ENCODE measurements at places on chromosomes 3 and 15. TPM values are rescaled to one million over a fixed set of nuclear protein-coding genes. Genes with fewer than 3 reads are reported as not detected.
A peak's percentile ranks its signal among the peaks of the same experiment; 100 is the strongest.

DNA sequence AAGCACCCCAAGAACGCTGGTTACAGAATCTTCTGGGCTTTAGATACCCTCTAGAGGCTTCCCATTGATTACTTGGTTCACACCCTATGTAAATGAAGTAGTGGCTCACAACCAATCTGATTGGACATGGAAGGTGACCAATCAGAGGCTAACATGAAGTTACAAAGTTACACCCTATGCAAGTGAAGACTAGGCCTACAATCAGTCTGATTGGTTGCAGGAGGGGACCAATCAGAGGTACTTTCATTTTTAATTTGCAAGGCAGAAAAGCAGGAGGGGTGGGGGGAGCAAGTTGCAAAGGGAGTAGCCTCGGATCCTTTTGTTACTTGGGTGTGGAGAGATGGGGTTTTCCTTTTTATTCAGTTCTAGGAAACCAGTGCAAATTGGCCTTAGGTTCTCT lies 11.1 kb upstream of the RTP2 start:
- DNase-seq = peak; percentile 68

GRCh38 chr3:193301433-193301832 lies 60.4 kb downstream of the PLAAT1 start:
- no peak for DNase-seq

SCG5 gene
- 0.44 TPM for total RNA-seq

SNRPN gene
- total RNA-seq = 96.4 TPM

CRTC3 gene
- 8.7 TPM for total RNA-seq

DNA sequence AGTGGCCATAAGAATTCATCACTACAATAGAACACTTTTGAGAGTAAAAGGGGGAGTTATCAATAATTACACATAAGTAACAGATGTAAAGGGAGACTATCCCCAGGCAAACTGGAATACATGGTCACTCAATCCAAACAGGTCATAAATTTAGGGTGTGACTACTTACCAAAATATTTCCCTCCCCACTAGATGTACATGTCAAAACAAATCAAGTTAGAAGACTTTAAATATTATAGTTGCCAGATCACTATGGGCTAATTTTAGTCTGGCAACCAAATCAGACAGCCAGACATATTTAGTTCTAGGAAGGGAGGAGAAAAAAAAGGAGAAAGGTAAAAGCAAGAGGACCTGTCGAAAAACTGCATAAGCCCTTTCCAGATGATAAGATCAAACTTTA lies 23.1 kb downstream of the SLC24A5 start:
- DNase-seq = no peak

DNA sequence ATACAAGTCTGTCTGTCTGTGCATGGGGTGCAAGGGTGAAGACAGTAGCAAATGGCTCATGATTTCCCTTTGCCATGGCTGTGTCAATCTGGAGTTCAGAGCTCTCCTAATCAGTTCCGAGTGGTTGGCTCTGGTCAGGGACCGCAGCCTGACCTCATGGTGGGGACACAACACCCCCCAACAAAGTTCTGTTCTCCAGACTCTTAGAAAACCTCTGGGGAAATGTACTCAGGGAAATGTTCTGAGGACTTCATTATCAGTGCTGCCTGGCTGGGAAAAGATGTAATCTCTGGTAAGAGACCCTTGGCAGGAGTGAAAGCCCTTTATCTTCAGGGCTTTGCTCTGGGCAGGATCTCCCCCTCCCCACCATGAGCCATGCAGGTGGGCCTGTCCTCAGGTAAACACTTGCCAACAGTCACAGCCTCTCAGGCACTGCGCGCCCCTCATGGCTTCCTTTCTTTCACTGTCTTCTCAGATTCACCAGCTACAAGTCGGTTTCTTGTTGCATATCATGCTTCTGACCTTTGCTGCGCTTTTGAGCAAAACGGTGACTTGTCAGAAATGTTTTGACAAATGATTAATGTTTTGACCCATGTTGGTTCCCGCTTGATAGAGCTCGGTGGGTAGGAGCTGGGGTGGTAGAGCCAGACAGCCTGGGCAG lies 95.5 kb downstream of the ST6GAL1 start:
- DNase-seq = no peak

DNA sequence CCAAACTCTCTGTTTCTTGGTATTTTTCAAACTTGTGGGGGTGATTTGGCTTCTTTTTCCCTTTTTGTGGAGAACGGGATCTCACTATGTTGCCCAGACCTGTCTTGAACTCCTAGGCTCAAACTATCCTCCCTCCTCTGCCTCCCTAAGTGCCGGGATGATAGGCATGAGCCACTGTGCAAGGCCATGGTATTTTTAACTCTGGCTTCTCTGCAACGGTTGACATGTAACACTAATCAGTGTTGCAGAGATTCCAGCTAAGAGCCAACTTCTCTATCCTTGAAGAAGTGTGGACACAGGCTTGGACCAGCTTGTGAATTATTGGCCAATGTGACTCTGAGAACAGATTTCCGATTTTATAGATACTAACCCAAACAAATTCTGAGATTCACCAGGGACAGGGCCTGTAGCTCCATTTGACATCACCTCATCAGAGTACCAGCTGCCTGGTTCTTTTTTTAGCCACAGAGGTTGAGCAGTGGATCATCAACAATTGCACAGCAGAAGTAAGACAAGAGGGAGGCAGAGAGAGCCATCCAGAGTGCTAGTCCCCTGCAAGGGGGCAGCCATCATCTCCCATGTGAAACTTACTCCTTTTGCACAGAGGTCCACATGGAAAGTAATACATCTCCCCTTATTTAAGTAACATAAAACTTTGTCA lies 98.1 kb upstream of the SYNPR start:
- DNase-seq = no peak

SEMA3G gene
- total RNA-seq = 30.5 TPM

- DNase-seq = peak; percentile 63
Observed at GRCh38 chr15:68730471-68730919, 90.2 kb downstream of the ANP32A start.

NEK10 gene
- total RNA-seq = 1.4 TPM

TRIM42 gene
- not detected for total RNA-seq

GRCh38 chr3:17891139-17891856 lies 148.9 kb upstream of the TBC1D5 start:
- no peak for DNase-seq

ZNF662 gene
- total RNA-seq = 1.8 TPM

TRA2B gene
- total RNA-seq = 137 TPM

LARP6 gene
- 7.1 TPM for total RNA-seq

TPRG1 gene
- total RNA-seq = under 0.01 TPM

DNA sequence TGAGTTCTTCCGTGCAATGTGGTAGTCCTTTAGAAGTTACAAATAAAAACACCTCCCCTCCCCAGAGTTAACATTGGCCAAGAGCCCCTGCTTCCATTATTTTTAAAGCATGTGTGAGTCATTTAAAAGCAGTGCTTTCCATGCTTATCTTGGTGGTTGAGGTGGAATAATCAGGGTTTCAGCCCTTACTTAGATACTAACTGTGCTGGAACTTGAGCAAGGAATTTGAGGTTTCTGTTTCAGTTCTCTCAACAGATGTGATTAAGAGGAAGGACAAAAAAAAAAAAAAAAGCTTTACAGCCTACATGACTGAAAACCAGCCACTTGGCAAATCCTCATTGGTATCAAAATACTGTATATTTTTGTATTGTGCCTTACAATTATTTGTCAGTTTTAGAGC lies 64.5 kb downstream of the CGNL1 start:
- DNase-seq = peak; percentile 58

EMC7 gene
- 23.8 TPM for total RNA-seq

GRCh38 chr3:184757022-184757651 lies 45.3 kb upstream of the MAGEF1 start:
- peak; percentile 10 for DNase-seq

EPHB1 gene
- 4.2 TPM for total RNA-seq

NRG4 gene
- not detected for total RNA-seq

GRCh38 chr3:66934041-66934440 lies 64.1 kb upstream of the KBTBD8 start:
- DNase-seq = no peak

SLC22A14 gene
- total RNA-seq = not detected

CCR1 gene
- not detected for total RNA-seq

GRCh38 chr15:67199881-67200763 lies 54.3 kb downstream of the AAGAB start:
- DNase-seq = no peak

GRCh38 chr3:66052721-66053549 lies 14.2 kb upstream of the MAGI1 start:
- DNase-seq = no peak

GPR15 gene
- total RNA-seq = not detected

DNA sequence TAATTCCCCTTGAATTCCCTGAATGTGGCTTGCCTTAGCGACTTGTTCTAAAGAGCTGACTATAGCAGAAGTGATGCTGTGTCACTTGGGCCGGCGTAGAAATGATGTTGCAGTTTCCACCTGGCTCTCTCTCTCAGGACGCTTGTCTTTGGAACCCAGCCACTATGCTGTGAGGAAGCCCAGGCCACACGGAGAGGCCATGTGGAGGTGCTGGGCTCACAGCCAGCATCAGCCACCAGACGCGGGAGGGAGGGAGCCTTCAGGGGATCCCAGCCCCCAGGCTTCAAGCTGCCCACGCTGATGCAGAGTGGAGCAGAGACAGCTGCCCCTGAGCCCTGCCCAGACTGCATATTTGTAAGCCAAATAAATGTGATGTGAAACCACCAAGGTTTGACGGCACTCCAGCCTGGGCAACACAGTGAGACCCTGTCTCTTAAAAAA lies 18.6 kb downstream of the RNU5B-1 start:
- DNase-seq = peak; percentile 17

DNA sequence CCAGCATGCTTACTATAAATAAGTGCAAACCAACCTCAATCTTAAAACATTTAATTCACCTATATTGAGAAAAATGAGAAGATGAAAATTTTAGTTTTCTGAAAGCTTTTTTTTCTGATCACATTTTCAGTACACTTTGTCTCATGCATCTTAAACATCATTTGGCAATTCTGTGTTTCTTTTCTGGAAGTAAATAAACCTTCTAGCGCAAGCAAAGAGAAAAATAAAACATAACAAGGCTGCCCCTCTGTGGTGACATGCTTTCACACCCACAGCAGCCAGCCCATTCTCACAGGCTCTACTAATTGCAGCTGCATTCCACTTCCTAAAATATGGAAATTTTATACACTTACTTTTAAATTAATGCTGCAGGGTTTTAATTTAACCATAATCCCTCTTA lies 90.1 kb downstream of the NEK10 start:
- DNase-seq = peak; percentile 3

DNA sequence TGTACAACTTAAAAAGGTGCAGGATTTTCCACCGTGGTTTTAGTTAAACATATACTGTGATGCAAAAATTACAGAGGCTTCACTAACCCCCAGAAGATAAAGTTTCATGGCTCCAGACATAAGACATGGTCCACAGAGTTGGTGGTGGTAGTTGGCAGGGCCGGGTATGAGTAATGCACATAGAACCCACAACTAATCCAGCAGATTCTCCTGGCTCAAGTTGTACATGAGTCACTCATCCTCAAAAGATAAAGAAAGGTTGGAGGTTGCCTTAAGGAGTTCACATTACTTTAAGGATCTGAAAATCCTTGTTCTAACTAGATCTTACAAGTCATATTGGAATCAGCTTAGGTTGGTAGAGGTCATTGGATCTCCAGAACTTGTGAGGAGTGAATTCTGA lies 98.3 kb upstream of the ZBTB20 start:
- peak; percentile 94 for DNase-seq

DNA sequence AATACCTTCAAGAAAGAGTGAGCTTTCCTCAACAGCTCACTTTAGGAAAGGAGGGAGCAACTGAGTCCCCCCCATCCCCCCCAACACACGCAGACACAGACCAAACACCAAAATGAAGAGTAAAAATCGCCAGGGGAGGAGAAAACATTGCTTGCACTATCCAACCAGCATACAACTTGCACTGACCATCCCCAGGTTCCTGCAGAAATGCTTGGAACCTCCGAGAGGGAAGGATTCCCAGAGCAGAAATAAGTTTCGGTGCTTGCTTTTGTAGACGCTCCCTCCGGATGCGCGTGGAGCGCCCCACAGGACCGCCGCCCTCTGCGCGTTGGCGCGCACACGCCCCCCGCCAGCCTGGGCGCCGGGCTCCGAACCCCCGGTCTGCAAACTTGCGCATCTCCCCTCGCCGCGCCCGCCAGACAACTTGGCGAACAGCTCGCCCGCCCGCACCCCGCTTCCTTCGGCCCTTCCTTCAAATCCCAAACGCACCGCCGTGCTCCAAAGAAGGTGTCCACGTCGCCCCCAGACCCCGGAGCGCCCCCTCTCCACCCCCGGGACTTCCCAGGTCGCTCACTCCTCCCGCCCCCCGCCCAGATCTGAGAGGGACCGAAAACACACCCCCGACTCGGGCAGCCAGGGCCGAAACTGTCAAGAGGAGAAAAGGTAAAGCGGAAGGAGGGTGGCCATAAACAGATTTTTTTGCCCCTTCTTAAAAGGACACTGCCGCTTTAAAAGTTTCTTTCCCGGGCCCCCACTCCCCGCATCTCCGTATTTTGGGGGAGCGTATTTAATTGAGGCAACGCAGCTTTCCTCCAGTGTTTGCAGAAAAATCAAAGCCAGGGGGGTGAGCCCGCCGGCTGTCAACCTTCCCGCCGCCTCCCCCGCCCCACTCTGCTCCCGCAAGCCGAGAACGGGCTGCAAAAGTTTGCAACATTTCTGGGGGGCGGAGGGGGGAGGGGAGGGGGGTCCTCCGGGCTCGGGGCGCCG lies 859 bp downstream of the RORA start:
- peak; percentile 16 for DNase-seq

DNA sequence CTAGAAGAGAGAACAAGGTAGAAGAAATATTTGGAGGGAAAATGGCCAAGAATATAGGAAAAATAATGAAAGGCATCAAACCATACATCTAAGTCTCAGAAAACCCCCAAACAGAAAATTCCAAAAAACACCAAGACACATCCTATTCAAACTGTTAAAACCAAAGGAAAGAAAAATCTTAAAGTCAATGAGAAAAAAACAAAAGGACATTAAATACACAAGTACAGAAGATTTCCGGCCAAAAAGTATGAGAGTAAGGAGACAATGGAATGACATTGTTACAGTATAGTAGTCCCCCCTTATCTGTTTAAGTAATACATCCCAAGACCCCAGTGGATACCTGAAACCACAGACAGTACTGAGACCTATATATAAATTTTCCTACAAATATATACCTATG lies 18.8 kb downstream of the CLASP2 start:
- DNase-seq = no peak

DNA sequence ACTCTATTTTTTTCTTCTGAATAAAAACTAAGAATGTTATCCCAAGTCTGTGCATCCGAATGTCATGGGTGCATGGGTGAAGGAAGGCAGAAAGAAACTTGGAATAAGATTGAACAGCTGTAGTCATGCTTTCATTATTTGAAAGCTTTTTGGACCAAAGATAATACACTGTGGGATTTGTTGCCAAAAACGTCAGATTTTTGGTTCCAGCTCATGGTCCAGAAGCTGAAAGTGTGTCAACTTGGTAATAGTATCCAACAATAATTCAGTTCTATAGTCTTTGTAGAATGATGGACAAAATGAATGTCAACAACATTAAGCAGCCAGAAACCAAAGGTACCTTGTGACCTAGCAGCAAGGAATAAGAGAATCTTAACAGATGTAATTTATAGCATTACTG lies 327.9 kb upstream of the ADAMTS9 start:
- DNase-seq = no peak

- no peak for DNase-seq
Observed at GRCh38 chr3:88584451-88584850, 434.7 kb downstream of the C3orf38 start.

GRCh38 chr15:68059630-68060029 lies 5.5 kb downstream of the PIAS1 start:
- DNase-seq = no peak

CYP8B1 gene
- total RNA-seq = not detected

GUCA1C gene
- not detected for total RNA-seq

GRCh38 chr3:24199775-24200247 lies 254.7 kb downstream of the NR1D2 start:
- DNase-seq = no peak

- no peak for DNase-seq
Observed at GRCh38 chr3:59444294-59444671, 394.5 kb upstream of the CFAP20DC start.

TNFAIP8L3 gene
- 112 TPM for total RNA-seq

All from lung microvascular endothelial cell (primary cell).